ENCODE measurements at places on chromosomes 1 and 21.

DNA sequence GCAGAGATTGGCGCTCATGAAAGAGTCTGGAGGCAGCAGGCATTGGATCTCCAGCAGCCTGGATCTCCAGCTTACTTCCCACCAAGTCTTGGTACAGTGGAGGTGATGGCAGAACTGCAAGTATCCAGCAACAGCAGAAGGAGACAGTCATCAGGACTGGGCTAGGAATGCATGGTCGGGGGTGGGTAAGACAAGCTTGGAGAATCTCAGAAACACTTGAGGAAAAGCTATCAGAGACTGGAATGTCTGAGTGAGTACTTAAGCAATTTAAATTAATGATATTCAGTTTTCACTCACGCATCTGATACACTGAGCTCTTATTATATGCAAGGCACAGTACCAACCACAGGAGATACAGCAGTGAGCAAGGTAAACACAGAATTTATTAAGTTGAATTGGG is 9.8 kb downstream of the TMEM35B start:
- DNase-seq, result no peak

DNA sequence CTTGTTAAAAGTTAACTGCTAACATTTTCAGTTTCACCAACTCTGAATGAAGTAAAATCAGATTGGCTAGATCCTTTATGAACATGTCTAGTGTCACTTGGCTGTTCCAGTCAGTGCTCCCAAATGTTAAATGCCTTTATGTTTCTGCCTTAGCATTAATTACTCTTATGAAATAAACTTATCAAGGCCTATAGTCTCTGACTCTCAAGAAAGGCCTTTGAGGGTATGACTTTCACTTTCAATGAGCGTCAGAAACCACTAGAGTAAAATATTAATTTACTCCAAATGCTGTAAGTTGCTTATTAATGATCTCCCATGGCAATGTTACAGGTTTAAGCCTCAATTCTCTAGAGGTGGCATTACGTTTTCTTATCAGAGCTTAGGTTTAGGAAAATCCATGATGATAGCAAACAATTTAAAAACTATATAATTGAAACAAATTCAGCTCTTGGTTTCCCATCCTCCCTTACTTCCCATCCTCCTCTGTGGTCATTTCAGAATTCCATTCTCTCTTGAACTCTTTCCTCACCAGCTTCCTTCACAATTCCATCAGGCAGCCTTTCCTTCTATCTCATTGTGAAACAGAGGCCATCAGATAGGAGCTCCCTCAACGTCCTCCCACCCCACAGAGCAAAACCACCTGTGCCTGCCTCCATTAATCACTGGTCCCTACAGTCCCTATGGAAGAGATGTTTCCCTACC is 108.6 kb upstream of the COP1 start:
- DNase-seq, result no peak

GRCh38 chr1:208921259-208921658 is 662.3 kb upstream of the CAMK1G start:
- DNase-seq, result no peak

DNA sequence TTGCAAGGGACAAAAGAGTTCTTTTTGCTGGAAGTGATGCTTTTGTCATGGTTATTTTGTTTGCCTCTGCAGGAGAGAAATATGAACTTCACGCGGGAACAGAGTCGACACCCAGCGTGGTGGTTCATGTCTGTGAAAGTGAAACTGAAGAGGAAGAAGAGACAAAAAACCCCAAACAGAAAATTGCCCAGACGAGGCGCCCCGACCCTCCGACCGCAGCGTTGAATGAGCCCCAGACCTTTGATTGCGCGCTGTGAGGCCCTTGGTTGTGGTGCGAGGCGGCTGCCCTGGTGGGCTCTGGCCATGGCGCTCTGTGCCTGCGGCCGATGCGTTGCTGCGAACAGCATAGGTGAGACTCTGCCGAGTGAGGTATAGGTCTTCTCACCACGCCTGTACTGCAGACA is 20.9 kb upstream of the NCMAP start:
- peak; percentile 31 for DNase-seq

- DNase-seq, result peak; percentile 11
Observed at GRCh38 chr1:76501586-76502219, 365.6 kb upstream of the ST6GALNAC5 start.

DNA sequence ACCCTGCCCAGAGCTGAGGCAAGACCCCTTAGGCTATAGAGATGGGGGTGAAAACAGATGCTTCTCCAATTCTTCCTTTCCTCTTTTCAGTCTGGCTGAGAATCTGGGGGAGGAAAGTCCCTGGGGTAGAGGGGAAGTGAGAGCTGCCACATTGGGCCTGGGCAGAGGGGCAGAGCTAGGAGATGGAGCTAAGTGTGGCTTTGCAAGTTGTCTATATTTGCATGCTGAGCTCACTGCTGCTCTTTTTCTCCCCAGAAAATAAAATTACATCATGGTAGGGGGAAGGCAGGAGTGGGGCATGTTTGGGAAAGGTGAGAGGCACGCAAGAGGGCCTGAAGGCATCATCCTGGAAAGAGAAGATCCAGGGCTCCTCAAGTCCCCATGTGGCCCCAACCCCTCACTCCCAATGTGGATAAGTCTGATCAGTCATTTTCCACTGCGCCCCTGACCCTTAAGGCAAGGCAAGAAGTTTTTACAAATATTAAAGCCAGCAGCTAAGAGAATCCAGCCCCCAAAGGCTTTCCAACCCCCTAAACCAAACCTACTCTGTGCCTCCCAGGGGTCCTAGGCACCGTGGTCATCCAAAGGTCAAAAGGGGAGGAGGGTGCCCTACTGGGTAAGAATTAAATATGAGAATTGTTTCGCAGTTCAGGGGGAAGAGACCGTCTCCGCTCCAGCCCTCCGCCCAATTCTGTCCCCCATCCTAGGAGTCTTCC is 500 bp upstream of the PEA15 start:
- DNase-seq, result peak; percentile 75

DNA sequence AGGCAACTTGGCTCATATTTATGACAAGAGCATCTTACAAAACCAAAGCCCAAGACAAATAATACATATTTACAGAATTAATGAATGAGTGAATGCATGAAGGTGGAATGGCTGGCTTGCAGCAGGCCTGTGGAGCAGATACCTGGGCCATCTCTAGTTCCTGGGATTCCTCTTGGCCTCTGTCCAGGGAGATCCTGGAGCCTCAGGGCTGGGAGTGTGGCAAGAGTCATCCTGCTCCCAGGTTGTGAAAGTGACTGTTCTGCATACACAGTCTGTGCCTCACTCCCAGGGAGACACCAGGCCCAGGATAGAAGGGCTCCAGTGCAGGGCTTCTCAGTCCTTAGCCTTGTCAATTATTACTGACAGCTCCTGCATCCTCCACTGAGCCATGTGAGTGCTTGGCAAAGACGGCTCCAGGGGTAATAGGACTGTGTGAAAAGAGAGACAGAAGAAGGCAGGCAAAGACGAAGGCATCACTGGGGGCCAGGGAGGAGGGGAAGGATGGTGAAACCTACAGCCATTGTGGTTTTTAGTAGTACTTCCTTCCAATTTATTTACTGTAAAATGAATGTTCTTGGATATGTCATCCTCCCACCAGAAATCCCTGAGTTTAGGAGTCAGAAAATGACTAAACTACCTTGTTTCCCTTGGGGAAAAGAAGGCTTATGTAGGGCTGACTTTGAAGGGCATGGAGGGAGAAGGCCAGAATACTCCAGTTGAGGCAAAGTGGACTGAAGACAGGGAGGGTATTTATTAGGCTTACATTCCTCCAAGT is 14.3 kb upstream of the KPRP start:
- DNase-seq, result no peak

- no peak for DNase-seq
Observed at GRCh38 chr1:49995734-49996133, 28.0 kb downstream of the AGBL4 start.

DNA sequence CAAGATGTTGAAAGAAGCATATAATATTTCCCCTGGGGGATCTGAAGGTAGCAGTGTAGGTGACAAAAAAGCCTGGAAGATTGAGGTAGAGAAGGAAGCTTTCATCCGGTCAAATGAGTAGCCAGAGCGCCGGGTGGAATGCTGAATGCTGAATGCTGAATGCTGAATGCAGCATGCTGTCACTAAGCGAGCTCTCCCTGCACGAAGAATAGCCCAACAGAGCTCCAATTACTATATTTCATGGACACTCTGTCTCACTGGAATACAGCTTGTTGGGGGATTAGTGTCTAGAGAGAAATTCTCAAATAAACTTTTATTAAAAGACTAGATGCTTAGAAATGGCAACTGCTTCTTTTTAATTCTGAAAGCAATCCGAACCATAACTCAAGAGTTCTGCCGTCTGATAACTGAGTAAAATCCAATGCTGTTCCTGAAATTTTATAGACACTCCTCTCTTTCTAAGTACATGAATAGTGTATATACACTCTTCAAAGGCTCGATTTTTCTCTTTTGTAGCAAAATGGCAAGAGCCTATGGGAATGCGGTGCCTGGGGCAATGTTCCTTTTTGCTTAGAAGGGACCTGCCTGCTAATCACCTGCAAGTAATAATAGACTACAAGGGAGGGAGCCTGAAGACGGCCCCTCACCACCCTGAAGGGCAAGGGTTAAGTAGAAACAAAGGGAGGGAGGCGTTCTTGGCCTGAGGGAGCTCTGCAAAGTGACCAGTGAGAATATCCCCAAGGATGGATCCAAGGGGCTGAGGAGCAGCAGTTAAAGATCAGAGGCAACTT is 203.7 kb upstream of the ESRRG start:
- no peak for DNase-seq

DNA sequence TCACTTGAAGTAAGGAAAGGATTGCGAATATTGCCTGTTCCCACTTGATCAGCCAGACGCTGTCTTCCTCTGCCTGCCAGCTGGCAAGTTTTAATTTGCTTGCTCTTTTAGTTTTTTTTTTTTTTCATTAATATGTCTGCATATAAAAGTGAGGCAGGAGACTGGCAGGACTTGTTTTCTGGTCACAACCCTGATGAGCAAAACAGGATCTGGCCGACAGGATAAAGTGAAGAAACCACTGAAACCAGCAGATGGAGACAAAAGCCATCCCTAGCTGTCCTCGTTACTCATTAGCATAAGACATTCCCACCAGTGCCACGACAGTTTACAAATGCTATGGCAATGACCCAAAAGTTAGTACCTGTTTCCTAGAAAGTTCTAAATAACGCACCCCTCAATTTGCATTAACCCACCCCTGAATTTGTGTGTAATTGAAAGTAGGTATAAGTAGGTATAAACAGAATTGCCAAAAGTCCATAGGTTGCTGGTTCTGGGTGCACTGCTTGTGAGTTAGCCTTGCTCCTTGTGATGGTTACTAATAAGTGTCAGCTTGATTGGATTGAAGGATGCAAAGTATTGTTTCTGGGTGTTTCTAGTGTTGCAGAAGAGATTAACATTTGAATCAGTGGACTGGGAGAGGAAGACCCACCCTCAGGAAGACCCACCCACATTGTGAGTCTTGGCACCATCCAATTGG is 60.8 kb downstream of the ZNF684 start:
- DNase-seq, result peak; percentile 49

DNA sequence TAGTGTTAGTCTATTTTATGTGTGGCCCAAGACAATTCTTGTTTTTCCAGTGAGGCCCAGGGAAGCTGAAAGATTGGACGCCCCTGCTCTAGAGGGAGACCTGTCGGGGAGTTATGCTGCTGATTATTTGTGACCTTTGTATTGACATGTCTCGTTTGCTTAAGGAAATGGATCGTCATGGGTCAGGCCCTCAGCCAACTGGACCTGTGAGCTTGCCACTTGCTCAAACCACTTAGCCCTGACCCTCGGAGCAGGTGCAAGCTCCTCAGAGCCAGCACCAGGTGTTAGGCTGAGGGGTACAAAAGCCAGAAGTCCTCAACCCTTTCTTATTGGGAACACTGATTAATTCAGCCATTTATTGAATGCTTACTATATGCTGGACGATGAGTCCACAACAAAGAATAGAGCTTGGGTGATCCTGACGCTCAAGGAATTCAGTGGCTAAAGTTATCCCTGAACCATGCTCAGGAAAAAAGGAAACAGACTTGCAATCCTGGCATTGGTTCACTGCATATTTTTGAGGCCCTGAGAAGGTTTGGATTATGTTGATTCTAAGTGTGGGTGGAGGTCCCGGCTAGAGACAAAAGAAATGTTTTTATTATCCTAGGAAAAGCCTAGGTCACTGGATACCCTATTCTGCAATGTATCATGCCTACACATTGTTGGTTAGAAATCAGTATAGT is 19.0 kb downstream of the TGFB2 start:
- DNase-seq, result no peak

DNA sequence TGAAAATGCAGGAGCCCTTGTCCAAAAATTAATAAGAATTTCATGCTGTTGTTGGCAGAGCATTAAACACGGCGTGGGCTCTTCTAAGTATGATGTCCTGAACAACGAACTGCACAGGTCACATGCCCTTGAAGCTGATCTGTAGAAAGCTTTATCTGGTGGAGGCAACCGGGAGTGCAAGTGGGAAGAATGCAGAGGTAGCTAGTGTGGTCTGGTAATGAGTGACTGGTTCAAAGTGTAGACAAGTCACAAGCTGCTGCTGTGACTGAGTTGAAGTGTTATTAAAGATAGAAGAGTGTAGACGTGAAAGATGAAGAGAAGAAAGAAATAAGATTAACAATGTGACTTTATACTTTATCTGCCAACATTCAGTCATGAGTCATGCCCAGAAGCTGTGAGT is 361.9 kb downstream of the TTLL7 start:
- no peak for DNase-seq

DNA sequence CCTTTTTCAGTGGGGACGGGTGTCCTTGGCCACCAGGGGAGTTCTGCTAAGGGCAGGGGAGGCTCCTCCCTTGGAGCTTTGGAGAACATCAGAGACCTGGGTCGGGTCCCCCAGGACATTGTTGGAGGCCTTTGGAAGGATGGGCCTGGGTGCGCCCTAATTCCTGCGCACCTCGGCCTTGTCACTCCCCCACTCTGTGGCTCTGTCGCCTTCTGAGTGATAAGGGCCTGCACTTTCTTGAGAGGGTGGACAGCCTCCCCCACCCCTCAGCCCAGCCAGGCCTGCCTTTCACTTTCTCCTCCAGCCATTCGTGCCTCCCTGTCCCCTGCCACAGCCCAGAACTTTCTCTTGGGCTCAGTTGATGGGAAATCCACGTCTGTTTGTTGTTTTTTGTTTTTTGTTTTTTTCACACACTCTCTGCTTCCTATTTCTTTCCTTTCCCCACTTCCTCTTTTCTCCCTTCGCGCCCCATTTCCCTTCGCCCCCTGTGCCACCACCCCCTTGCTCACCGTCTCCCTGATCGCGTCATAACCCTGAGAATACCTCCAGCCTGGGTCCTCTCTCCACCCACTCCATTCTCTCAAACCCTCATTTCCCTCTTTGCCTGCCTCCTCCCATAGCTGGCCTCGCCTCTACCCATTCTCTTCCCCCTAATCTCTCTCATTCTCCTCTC is 85.6 kb downstream of the PAX7 start:
- DNase-seq, result peak; percentile 1

GRCh38 chr1:215517441-215517891 is 49.6 kb upstream of the KCTD3 start:
- peak; percentile 18 for DNase-seq

- DNase-seq, result no peak
Observed at GRCh38 chr1:243351337-243351736, 95.5 kb downstream of the SDCCAG8 start.

DNA sequence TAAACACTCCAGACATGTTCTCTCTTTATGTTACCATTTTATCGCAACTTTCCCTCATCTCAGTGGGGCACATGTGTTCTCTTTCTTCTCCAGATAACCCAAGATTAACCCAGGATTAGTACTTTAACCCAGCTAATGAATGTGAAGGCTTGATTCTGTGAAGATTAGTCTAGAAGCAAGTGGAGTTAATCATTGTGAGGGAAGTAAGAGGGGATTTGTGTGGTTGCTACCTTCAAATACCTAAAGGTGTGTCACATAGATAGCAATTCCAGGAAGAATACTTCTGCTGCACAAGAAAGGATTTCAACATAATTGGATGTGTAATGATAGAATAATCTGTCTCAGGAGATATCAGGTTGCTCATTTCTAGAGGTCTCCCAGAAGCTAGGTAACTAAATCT is 327.1 kb downstream of the PBX1 start:
- no peak for DNase-seq
